M059J (cell line): ENCODE measurements at places on chromosomes 5 and 9. TPM values are rescaled to one million over a fixed set of nuclear protein-coding genes. Genes with fewer than 3 reads are reported as not detected.

The ZNF169 gene
- 1.4 and 1.6 TPM in 2 replicates for total RNA-seq

GRCh38 chr5:761059-761771 lies 23.3 kb downstream of the ZDHHC11B start:
- no peak for DNase-seq

The SH3RF2 gene
- 7.6 and 11.9 TPM in 2 replicates for total RNA-seq

The PKD2L2 gene
- 0.17 TPM in 1 of 2 replicates, not detected in the other for total RNA-seq

- no peak for DNase-seq
Measured at GRCh38 chr5:127684726-127685467, 18.3 kb upstream of the CCDC192 start.

GRCh38 chr9:16728137-16728508 lies 142.3 kb downstream of the BNC2 start:
- no peak for DNase-seq

DNA sequence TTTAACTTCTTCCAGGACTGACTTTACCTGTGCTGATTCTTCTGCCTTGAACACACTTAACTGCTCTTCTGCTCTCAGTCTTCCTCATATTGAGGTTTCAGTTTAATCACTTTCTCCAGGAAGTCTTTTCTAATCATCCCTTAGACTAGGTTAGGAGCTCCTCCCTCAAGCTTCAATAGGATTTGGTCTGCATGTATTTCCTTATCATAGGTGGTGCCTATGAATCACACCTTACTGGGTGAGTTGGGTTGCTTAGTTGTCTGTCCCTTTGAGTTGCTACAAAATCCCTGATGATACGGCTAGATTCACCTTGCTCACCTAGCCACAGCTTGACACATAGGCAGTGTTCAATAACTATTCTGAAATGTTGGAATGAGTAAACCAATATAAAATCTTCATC lies 164.4 kb downstream of the DNAH5 start:
- DNase-seq = no peak

DNA sequence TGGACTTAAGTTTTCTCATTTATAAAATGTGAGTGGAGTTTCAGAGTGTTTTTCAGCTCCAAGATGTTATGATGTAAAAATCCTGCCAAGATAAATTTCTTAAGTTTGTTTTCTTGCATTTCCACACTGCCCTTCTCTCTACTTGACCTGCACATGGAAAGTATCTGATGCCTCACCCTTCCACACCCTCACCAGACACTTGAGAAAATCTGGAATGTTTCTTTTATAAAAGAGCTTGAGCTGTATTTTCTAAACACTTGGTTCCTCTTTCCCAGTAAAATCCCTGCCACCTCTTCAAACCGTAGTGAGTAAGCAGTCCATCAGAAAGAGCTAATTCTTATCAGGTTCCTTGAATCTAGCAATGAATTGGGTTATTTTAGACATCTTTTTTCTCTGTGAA lies 42.9 kb downstream of the FOXD1 start:
- no peak for DNase-seq

DNA sequence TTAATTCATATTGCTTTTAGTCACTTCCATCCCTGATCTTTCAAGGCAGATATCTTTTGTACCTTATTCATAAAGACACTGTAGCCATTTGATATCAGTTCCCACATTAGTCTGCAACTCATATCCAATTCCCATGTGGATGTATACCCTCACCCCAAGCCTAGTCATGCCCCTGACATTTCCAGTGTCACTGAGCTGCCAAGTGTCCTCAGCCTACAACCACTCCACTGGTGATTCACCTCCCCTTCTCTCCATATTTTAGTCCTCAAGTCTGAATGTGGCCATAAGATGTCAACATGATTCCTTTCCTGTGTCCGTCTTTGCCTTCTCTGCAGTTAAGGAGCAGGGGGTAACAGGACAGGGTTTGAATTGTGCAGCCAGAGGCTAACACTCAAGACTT lies 346.9 kb downstream of the RAB3C start:
- no peak for DNase-seq

- no peak for DNase-seq
Measured at GRCh38 chr5:154390746-154391359, 54.9 kb upstream of the SAP30L start.
